ENCODE measurements at places on chromosomes 12 and 14. TPM values are rescaled to one million over a fixed set of nuclear protein-coding genes. Genes with fewer than 3 reads are reported as not detected.

The OLR1 gene
- total RNA-seq, result not detected

The CLEC1A gene
- not detected for total RNA-seq

The TXNDC16 gene
- total RNA-seq, result 13.4 TPM

The LMO3 gene
- total RNA-seq, result not detected

The HSPA2 gene
- 2.1 TPM for total RNA-seq

The EPYC gene
- not detected for total RNA-seq

The CELA1 gene
- not detected for total RNA-seq

The GPR137C gene
- total RNA-seq, result 0.22 TPM

The FGD6 gene
- total RNA-seq, result 1.6 TPM

The SVOP gene
- not detected for total RNA-seq

The HELB gene
- total RNA-seq, result 26.9 TPM

The ASIC1 gene
- total RNA-seq, result 2.9 TPM

The ACSS3 gene
- not detected for total RNA-seq

The TUBA1C gene
- total RNA-seq, result 25.5 TPM

The RNASE1 gene
- not detected for total RNA-seq

The ZNF385A gene
- 2.1 TPM for total RNA-seq

The SLC39A5 gene
- total RNA-seq, result not detected

The CLEC2A gene
- total RNA-seq, result not detected

The PIWIL1 gene
- not detected for total RNA-seq

The IL22 gene
- not detected for total RNA-seq

The ERP29 gene
- total RNA-seq, result 111 TPM

The VRTN gene
- total RNA-seq, result not detected

The TMEM253 gene
- total RNA-seq, result not detected

The BATF gene
- total RNA-seq, result 3.2 TPM

The RNASE4 gene
- 0.27 TPM for total RNA-seq

The ALX1 gene
- total RNA-seq, result not detected

The OR4E1 gene
- total RNA-seq, result not detected

The MAP1LC3B2 gene
- total RNA-seq, result 0.97 TPM
